NAMALWA (cell line): ENCODE measurements at places on chromosomes 11 and 22.

GRCh38 chr11:95924414-95924760 lies 480 bp upstream of the MTMR2 start:
- DNase-seq, result no peak

DNA sequence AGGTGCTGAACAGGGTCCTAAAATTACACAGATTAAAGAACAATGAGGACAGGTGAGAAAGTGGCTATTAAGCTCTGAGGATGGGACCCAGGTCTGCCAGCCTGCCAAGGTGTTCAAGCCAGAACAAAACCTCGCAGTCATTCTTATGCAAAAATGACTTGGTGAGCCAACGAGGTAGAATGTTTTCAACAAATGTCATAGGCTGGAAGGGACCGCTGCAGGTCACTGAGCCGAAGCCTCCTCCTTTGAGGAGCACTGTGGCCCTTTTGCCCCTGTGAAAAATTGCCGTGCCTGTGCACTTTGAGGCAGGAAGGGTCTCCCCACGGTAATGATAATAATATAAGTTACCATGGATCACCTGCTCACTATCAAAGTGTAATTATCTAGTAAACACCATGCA lies 216.2 kb downstream of the DSCAML1 start:
- DNase-seq, result no peak

- DNase-seq, result no peak
Observed at GRCh38 chr11:134356656-134357544, 25.1 kb downstream of the GLB1L2 start.

GRCh38 chr22:33658775-33659174 lies 261.5 kb downstream of the LARGE1 start:
- DNase-seq, result no peak

DNA sequence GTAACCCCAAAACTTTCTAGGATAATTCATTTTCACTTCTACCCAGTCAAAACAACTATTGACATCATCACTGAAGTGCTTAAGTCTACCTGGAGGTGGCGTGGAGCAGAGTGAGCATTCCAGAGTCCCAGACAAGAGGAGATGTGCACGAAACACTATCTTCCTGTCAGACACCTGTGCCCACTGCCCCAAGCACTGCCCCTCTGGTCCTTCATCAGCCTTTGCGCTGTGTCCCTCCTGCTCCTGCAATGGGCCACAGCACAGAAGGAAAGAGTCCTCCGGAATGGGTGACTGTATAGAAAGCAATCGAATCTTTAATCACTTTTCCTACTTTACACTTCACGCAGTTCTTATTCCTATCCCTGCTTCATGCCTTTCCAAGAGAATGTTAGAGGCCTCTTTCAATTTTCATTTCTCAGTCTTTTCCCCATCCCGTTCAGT lies 512 bp upstream of the GRIA4 start:
- DNase-seq, result peak; percentile 37

DNA sequence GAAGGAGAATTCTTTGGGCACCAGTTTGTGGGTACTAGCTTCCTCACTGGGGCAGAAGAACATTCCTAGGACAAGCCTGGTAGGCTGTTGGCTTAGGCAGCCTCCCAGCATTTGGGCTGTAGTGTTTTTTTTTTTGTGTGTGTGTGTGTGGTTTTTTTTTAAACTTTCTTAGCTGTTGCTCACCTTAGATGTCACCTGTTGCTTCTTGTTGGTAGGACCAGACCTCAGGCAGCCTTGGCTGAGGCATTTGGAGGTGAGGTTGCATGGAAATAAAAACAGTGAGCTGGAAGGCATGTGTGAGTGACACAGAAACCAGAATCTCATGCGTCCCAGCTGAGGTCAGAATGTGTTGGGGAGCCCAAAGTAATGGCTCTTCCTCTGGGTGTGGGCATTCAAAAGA lies 21.3 kb downstream of the AMPD3 start:
- DNase-seq, result no peak

DNA sequence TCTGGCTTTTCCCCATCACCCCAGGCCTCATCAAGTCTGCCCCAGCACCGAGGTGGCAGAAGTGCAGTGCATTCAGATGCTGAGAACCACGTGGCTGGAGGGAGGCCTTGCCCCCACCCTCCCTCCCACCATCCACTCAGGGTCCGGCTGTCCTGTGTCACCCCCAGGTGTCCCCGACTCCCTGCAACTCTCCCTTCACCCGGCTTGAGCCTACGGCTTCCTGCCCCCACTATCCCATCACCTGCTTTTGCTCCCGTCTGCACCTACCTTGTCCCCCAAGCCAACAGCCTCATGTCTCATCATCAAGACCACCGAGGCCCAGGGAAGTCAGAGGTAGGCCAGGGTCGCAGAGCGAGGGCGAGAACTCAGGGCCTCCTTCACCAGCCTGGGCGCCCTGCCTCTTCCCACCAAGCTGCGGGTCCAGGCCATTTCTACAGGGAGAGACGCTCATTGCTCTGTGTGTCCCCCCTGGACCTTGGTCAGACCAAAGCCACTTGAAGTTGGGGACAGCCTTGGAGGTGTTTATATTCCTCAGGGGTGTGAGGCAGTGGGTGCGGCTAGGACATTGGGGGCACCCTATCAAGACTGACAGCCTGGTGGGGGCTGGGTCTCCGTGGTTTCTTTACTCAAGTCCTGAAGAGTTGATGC lies 66.2 kb upstream of the CCND1 start:
- DNase-seq, result no peak

GRCh38 chr11:36469063-36469462 lies 41.0 kb downstream of the TRAF6 start:
- DNase-seq, result peak; percentile 13

- DNase-seq, result no peak
Observed at GRCh38 chr22:23213581-23214334, 33.4 kb downstream of the BCR start.

DNA sequence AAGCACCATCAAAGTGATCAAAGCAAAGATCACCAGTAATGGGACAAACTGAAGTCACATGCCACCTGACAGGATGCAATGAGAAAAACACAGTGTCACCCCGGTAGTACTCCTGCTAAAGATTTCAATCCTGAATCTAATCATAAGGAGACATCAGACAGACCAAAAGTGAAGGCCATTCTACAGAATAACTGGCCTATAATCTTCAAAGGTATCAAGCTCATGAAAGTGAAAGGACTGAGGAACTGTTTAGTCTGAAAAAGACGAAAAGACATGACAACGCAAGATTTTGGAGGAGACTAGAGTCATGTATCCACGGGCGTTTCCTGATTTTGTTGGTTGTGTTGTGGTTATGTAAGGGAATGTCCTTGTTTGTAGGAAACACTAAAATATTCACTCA lies 42.4 kb upstream of the TSKU start:
- no peak for DNase-seq

- DNase-seq, result no peak
Observed at GRCh38 chr11:81839976-81840375, 893.7 kb downstream of the FAM181B start.

- no peak for DNase-seq
Observed at GRCh38 chr11:69962152-69962551, 116.0 kb upstream of the ANO1 start.

DNA sequence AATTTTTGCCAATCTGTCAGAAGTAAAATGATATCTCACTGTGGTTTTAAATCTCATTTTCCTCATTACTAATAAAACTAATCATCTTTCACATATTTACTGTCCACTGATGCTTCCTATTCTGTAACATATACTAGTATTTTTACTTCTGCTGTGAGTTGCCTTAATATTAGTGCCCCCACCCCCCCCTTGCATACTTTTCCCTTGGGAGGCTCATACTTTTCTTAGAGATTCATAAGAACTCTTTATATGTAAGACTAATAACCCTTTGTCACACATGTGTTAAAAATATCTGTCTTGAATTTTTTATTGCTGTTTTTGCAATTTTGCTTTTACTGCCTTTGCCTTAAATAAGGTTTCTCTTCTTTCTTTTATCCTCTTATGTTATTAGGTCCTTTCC lies 87.2 kb downstream of the PHF21A start:
- DNase-seq, result no peak

DNA sequence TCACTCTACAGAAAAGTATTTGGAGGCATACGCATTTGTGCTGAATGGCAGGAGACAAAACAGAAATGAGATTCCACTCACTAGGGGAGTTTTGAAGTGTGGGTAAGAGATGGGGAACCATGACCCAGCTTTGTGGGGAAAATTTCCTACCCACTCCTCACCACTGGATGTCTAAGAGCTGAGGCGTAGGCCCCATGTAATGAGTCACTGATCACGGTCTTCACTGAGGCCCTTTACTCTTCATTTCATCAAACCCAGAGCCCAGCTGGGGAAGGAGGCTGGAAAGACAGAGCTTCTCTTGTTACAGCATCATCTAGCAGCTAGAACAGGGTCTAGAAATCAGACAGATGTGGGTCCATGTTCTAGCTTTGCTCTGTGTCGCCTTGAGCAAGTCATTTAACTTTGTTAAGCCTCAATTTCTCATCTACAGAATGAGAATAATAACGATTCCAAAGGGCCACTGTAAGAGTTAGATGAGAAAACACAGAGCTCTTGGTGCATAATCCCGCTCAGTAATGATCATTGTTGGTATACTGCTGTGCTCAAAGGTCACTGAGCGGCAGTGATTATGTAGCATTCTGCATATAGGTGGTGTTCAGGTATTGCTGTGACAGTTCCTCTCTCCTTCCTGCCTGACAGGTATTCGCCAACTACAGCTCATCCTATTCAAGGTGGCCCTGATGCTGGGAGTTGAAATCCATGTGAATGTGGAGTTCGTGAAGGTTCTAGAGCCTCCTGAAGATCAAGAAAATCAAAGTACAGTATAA lies 97.2 kb downstream of the MICAL2 start:
- DNase-seq, result no peak

GRCh38 chr11:2306452-2306823 lies 4.6 kb downstream of the TSPAN32 start:
- no peak for DNase-seq

DNA sequence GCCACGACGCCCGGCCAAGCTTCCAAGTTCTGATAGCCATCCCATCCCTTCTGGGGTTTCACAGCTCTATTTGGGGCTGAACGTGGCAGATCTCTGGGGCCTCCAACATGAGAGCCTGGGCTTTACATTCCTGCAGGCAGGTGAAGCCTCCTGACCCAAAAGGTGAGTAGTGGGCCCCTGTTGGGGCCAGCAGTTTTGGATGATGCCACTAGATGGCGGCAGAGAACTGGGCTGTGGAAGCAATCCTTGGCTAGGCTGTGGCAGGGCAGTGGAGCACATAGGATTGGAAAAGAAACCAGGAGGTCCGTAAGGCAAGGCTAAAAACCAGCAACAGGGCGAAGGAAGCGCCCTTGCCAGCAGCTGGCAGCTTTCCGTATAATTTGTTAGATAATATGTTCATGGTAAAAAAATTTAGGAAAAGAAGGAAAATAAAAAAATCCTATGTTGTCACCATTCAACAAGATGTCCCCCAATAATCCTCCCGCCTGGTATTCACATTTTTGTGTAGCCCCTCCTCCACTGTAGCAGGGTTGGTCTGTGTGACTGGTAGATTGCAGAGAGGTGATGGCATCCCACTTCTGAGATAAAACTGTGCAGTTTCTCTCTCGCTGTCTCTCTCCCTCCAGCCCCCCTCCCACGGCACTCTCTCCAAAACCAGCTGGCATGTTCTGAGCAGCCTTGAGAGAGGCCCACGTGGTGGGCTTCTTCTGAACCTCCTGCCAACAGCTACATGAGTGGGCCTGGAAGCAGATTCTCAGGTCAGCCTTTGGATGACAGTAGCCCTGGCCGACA lies 43.6 kb upstream of the OR4B1 start:
- peak; percentile 73 for DNase-seq

- DNase-seq, result no peak
Observed at GRCh38 chr11:134753771-134754520, 341.9 kb upstream of the B3GAT1 start.

- no peak for DNase-seq
Observed at GRCh38 chr22:22834204-22834603, 53.4 kb upstream of the IGLL5 start.

- DNase-seq, result no peak
Observed at GRCh38 chr11:15758857-15759465, 597.4 kb downstream of the SOX6 start.

- no peak for DNase-seq
Observed at GRCh38 chr11:5420993-5421392, 918 bp upstream of the OR51Q1 start.

DNA sequence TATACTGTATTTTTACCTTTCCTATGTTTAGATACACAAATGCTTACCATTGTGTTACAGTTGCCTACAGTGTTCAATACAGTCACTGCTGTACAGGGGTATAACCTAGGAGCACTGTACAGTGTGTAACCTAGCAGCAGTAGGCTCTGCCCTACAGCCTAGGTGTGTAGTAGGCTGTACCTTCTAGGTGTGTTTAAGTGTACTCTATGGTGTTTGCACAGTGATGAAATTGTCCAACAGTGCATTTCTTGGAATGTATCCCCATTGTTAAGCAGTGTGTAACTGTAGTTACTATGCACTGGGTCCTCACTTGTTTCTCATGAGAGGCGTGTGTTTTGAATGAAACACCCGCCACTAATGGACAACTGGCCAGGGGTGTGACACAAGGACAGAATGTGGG lies 269.0 kb downstream of the OPCML start:
- no peak for DNase-seq

GRCh38 chr22:23520863-23521440 lies 59.1 kb downstream of the IGLL1 start:
- peak; percentile 24 for DNase-seq

DNA sequence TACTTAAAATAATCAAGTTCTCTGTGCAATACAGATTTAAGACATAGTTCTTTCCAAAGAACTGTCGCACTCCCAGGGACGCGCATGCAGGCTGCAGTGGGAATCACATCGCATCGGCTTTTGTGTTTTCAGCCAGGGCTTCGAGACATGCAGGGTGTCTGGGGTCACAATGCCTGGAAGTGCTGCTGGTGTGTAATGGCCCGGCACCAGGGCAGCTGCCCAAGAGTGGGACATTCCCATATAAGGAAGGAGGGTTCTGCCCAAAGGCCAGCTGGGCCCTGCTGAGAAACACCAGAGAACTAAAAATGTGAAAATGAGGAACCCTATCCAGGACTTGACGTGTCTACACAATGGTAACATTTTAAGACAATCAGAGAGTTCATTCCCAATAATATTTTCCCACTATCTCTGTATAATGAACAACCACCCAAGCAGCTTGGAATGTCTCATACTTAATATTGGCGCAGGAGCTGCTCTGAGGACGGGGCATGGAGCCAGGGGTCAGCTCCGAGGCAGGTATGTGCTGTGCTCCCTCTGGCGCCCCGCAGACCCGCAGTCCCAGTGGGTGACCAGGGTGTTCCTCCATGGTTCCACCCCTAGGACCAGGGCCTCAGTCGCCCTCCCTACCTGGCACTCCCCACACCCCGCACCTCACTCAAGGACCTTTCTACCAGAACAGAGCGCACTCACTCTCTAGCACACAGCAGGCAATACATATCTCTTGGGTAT lies 11.3 kb downstream of the MCAT start:
- no peak for DNase-seq

DNA sequence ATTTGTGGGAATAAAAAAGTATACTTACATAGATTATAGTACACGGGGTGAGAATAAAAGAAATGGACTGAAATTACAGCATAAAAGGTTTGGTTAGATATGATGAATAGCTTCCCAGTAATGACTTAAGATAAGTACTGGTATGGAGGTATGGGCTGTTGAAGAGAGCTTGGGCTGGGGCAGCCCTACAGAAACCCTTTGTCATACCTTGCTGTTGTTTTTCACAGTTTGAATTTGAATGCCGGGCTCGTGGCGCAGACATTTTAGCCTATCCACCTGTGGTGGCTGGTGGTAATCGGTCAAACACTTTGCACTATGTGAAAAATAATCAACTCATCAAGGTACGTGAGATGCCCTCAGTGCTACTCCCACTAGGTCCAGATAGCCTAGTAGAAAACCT lies 42.3 kb upstream of the RBX1 start:
- DNase-seq, result no peak

- peak; percentile 90 for DNase-seq
Observed at GRCh38 chr11:44094260-44094868, 1.1 kb upstream of the EXT2 start.

GRCh38 chr11:70032943-70033710 lies 45.0 kb upstream of the ANO1 start:
- DNase-seq, result no peak
